ENCODE measurements at places on chromosomes 2 and 18.

GRCh38 chr2:117997872-117998454 is 15.9 kb downstream of the CCDC93 start:
- no peak for DNase-seq

DNA sequence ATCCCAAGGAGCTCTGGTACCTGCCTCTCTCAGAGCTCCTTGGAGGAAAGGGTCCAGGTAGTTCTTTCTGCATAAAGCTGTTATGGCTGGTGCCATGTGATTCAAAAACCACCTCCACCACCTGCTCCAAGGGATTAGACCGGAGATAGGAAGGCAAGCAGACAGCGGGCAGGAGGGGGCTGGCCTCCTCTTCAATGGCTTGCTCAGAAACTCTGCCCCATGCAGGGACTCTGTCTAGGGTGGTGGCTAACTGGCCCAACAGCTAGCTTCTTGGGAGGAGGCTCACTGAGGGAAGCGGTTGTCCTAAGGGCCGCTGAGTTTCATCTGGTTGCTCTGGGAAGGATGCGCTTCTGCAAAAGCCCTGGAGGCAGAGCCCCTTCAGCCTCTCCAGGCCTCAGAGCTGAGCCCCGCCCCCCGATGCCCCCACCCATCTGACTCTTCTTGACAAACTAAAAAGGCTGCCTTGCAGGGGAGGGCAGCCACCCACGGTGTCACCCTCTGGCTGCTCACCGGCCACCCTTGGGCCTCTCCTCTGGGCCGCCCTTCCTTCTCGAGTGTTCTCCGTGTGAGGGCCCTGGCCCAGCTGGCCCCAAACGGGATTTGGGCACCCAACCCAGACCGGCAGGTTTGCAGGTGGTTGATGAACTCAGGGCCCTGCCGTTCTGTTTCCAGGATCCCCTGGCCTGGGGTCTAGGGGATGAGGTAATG is 90.2 kb downstream of the MCFD2 start:
- no peak for DNase-seq

- DNase-seq, result no peak
Measured at GRCh38 chr2:129274918-129275317, 704.5 kb upstream of the RAB6C start.

- DNase-seq, result no peak
Measured at GRCh38 chr2:85277416-85278158, 50.2 kb downstream of the TGOLN2 start.

DNA sequence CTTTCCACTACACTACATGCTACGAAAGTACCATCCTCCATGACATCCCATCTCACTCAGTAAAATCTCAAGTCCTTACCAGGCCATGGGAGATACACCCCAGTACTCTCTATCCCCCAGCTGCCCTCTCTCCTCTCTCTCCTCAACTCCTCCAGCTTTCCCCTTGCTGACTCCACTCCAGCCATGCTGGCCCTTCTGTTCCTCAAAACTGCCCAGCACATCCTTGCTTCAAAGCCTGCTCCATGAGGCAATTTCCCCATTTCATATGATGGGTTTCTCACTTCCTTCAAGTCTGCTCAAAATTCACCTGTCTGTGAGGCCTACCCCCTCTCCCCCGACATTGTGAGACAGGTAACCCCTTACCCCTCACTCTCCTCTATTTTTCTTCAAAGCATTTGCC is 8.6 kb downstream of the CHN1 start:
- no peak for DNase-seq
